ENCODE measurements at places on chromosomes 2 and 18.
A peak's percentile ranks its signal among the peaks of the same experiment; 100 is the strongest.

DNA sequence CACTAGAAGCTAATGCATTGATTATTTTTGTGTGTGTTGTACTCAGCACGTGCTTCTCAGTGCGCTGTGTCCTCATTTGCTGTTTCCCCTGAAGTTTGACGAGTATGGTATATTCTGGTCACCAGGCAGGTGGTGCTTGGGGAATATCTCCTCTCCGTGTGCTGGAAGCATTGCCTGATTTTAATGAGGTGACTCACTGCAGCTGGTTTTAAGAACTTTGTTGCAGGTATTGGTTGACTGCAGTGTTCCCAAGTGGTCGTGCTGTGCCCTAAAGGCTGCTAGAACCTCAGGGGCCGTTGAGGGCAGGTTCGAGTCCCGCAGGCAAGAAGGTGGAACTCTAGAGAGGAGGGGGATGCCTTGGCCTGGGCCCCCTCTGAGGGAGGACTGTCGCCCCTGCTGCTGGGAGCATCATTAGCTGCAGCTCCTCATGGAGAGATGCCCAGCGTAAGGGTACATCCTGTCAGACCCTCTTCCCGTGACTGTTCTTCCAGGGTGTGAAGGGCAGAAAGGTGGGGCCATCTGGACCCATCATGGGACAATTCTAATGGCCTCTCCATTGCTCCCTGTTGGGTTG lies 82.6 kb downstream of the AGAP1 start:
- DNase-seq = no peak

GRCh38 chr2:16649353-16650286 lies 16.0 kb downstream of the CYRIA start:
- no peak for DNase-seq

GRCh38 chr2:144998435-144998834 lies 478.5 kb upstream of the ZEB2 start:
- DNase-seq = no peak

GRCh38 chr2:75595541-75596395 lies 35.0 kb upstream of the EVA1A start:
- peak; percentile 56 for DNase-seq

DNA sequence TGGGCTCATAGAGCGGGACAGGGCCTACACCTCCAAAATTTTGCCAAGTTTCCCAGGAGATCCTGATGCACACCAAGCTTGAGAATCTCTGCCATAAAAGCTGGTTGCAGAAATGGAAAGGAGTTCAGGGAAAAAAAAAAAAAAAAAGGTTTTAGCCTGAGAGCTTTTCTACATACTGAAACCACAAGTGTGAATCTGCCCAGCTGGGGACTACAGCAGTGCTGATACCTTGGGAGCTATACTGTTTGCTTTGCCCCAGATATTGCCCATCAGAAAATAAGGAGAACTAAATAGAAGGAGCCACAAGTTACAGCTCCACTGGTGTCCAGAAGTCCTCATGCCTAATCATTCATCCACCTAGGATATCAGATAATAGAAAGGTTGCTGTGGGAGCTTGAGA lies 38.4 kb upstream of the NCKAP5 start:
- no peak for DNase-seq

DNA sequence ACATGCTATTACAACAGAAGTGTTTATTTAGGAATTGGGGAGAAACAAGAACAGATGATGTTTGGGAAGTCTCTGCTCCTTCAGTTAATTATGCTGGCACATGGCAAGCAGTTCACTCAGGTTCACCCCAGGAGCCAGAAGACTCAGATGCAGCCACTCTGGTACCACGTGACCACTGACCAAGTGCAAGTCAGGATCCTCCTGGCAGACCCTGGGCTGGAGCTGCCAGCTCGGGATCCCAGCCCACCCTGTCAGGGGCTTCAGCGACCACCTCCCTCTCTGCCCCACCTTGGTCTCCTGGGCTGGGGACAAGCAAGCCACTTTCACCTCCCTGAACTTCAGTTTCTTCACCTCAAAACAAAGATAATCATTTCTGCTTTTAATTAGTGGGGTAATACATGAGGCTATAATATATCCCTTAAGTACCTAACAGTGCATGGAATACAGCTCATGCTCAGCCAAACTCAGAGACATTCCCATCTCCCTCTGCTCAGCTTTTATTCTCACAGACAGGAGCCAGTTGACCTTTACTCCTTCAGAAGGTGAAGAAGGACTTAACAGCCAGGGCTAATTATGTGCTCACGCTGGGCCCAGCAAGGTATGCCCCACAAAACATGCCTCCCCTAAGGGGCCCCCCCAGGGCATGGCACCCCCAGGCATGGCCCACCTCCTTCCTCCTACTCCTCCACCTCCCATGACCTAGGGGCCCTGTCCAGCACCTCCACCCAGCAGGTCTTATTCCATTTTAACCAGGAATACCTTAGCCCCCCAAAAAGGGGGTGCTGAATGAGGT lies 11.8 kb downstream of the CRACDL start:
- DNase-seq = no peak

- no peak for DNase-seq
These were observed 45.0 kb downstream of the MAP2 start for GRCh38 chr2:209468846-209469245.

DNA sequence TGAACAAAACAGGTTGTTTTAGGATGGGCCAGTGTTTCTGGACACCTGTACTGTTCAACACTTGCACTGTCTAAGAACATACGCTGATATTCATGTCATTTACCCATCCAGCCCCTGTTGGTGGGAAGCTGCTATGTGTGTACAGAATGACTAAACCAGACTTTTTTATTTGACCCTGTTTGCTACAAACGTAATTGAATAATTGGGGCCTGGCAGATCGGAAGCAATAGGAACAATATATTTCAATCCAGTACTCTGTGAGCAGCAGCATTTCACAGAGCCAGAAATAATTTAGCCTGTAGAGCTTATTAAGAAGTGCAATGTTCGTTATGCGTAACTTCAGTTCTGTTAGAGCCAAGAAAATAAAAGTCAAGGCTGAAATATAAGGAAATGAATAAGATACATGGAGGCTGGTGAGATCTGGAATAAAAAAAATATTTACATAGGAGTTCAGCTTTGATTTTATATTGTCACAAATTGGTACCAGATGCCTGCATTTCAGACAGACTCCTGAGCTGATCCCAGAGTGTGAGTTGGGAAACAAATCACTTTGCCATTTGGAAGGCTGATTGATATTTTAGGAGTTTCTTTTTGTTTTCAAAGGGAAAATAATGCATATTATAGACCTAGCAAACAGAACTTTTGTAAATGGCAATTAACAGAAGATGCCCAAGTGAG lies 19.7 kb downstream of the CABLES1 start:
- DNase-seq = no peak

DNA sequence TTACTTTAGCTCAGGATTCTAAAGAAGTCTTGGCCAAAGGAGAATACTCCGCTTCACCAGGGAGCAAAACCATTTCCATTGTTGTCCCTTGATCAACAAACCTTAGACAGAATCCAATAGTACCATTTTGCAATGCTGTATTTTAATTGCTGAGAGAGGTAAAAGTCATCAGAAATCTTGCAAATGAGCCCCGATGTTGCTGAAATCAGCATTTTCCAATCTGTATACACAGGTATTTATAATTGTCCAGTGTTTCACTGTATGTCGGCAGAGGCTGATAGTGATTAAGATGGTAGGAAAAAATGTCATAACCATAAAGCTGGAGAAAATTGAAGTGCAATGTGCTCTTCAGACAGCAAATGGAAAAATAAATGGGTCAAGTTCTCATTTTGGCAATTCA lies 170.0 kb upstream of the ARL4C start:
- DNase-seq = no peak

DNA sequence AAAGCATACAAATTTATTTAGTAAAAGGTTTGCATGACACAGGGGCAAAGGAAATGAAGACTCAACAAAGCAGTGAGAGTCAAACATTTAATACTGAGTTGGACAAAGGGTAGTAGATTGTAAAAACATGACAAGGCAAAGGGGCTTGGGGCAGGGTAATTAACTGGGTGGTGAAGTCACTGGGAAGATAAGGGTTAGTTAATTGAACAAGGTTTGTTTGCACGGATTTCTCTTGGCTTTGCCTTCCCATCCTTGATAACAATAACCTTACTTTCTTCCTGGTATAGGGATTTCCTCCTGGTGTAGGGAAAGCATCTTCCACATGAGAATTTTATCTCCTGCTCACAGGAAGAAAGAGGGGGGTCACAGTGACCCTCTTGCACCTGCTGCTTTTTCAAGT lies 26.8 kb upstream of the RTTN start:
- no peak for DNase-seq

DNA sequence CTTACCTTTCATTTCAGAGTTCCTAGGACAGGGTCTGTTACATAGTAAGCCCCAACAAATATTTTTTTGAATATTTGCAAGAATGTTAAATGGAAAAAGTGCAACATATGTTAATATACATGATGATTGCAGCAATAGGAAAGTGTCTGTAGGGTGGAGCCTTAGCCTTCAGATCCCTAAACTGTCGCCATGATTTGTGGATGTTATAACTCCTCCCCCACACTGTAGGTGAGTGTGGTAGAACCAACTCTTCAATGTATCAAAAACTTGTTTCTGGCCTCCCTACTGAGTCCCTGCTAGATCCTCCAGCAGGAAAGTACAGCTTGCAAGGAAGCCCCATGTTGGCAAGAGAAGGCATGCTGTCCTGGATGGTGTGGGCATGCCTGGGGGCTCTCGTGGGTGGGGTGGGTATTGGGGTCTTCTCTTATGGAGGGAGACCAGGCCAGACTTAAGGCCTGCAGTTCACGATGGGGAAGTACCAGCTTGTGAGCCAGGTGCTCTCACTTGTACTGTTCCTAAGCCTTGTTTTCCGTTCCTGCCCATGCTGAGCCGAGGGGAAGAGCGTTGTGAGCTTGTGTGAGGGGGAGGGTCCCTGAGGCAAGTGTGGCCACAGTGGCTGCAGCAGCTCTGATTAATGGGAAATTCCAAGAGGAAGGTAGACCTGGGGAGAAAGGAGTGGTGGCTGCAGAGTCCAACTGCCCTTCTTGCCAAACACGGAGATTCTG lies 11.4 kb downstream of the FHOD3 start:
- no peak for DNase-seq

DNA sequence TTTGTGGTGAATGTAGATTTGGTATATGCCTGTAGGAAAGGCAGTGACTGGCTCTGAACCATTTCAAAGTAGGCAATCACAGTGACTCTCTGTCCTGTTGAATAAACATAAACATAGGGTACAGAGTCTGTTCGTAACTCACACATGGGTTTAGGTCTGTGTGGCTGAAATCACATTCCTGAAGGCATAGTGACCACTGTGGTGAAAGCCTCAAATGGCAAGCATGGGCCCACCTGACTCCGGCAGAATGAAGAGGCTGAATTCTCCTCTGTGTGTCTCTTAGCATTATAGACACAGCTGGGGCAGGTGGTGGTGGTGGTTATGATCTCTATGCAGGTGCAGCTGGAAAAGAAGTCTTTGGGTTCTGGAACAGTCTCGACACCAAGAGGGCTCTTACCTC lies 61.2 kb downstream of the ITGA6 start:
- DNase-seq = no peak

- no peak for DNase-seq
These were observed 12.0 kb upstream of the HAAO start for GRCh38 chr2:42804338-42804737.

DNA sequence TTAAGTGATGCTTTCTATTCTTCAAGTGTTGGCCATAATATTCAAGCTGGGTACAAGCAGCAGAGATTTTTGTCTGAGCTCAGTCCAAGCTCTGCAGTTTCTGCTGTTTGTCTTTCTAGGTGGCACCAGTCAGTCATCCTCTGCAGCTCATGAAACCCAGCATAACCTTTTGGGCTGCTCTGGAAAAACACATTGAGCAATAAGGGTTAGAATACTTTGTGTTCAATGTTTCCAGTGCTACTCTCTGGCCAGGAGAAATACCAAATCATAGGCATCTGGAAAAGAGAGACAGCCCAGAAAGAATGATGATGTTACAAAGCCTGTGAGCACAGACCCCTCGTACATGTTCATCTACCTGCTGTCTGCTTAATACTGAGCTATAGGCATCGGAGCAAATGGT lies 19.5 kb upstream of the WIPF1 start:
- DNase-seq = no peak

- no peak for DNase-seq
These were observed 92.7 kb upstream of the ST6GAL2 start for GRCh38 chr2:106978647-106979046.

GRCh38 chr2:23542230-23542789 lies 157.3 kb downstream of the KLHL29 start:
- no peak for DNase-seq

DNA sequence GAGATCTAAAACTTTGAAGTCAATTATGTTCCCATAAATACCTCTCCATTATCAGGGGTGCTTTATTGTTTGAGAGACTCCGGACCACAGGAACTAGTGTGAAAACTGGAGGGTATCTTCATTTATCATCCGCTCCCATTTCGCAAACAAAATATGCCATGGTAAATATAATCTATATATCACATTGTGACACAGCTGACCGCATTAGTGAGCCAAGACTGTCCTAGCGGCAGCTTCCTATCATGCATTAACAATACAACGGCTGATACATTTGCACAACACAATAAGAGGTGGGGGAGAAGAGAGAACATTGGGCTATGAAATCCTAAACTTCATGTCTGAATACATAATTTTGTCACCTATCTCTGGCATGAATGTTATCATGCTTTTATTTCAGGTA lies 29.5 kb downstream of the BCL11A start:
- DNase-seq = no peak

DNA sequence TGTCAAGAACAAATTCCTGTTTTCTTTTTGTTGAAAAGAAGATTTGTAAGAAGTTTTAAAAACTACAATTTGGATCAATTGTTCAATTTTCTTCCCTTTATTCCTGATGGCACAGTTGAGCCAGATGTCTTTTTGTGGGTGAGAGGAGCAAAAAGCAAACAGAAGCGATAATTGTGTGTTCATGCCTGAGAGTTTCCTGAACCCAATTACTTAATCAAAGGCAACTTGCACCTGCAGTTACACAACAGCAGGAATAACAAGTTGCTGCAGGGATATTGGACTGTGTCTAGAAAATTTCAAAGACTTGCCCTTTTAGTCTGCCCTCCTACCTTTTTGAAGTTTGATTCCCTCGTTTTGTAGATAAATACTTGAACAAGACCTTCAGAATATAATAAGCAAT lies 383.6 kb downstream of the DSEL start:
- DNase-seq = no peak

DNA sequence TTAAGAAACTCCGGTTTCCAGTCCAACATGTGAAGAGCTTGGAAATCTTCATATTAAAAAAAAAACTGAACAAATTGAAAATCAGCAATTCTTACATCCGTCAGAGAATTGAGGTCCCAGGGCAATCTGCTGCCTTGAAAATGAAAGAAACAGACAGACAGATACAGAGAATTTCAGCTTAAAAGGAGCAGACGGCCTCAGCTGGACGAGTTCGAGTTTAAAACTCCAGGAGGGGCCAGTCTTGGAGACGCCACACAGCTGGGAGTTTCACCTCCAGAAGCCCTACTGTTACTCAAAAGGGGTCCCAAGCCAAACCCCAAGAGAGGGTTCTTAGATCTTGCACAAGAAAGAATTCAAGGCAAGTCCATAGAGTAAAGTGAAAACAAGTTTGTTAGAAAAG lies 226.5 kb upstream of the ARL4C start:
- no peak for DNase-seq

DNA sequence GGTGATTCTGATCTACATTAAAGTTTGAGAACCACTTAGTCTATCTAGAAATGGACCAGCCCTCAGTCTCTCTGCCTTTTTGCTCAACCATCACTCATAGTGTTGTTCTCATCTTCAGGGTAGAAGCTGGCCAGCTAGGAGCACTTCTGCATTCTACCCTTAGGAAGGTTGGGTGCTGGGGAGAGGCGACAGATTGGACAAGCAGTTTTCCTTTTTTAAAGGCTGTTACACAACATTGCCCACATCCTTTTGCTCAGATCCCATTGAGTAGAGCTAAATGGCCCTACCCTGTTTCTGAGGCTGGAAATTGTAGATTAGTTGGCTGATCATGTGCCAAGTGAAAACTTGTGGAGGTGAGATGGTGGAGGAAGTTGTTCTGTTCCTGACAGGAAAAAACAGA lies 35.6 kb downstream of the OSBPL6 start:
- DNase-seq = no peak

Measured in AG08396 (cell line).